ENCODE measurements at places on chromosomes 7 and 10.

DNA sequence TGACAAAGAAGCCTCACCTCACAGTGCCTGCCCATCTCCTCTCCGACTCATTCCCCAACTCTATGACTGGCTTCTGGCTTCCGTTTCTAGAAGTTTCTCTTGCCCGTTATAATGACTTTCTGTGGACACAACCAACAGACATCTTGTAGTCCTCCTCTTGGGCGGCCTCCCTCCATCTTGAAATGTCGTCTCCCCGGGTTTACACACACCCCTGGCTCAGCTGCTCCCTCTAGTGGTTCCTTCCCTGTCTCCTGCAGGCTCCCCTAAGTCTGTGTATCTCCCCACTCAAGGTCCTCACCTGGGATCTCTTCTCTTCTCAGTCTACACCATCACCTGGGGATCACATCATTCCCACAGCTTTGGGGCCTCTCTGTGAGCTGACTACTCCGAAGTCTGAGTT, 123.4 kb upstream of the NEBL start:
- no peak for DNase-seq

GRCh38 chr7:90210981-90211380, 559 bp upstream of the STEAP2 start:
- DNase-seq: no peak

DNA sequence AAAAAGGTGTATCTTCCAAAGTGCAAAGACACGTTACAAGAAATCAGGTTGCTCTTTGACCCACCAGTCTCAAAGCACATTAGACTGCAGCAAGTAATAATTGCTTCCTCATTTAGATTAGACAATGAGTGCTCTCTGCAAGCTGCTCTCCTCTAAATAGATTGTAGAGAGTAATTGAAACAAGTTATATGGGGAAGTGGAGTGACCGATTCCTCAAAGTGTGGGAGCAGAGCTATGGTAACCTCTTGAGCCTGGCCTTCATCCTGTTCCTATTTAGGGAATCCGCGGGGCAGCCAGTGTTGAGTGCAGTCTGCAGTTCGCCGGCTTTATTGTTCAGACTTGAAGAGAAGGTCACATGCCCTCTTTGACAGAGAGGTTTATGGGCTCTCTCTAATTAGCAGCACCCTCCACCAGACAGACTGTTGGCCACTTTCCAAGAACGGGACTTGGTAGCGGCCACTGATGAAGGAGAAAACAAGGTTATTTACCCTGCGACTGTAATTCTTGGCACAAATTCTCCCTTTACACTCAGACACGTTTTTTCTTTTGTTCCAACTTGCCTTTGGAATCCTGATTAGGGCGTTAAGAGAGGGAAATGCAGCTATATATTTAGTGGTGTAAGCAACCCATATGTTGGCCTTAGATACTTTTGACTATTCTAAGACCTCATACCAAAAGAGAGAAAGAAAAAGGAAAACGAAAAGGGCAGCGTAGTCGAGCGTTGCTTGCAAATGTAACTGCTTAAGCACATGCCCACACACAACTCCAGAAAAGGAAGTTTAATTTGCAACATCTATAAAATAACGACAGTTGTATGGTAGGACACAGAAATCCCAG, 107.5 kb downstream of the REEP3 start:
- peak; percentile 74 for DNase-seq

DNA sequence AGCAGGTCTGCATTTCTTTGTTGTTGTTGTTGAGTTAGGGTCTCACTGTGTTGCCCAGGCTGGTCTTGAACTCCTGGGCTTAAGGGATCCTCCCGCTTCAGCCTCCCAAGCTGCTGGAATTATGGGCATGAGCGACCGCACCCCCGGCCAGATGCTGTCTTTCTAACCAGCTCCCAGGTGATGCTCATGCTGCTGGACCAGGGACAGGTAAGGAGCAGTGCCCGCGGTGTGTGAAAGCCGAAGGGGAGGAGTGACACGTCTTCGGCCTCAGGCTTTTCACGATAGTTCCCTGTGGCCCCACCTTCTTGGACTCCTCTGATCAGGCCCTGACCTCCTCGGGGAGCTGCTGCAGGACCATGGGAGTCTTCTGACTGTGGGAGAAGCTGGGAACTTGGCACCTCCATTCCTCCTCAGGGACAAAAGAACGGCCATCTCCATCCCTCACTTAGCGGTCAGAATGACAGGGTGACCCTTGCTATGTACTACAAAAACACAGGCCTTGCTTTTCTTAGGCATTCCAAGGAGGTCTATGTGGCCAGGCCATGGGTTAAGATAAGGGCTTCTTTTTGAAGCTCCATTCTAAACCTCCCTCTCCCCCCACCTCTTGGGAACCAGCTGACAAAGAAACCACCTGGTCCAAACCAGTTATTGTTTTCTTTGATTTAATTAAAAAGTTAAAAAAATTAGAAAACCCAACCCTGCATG, 5.5 kb downstream of the SFRP5 start:
- DNase-seq: no peak

DNA sequence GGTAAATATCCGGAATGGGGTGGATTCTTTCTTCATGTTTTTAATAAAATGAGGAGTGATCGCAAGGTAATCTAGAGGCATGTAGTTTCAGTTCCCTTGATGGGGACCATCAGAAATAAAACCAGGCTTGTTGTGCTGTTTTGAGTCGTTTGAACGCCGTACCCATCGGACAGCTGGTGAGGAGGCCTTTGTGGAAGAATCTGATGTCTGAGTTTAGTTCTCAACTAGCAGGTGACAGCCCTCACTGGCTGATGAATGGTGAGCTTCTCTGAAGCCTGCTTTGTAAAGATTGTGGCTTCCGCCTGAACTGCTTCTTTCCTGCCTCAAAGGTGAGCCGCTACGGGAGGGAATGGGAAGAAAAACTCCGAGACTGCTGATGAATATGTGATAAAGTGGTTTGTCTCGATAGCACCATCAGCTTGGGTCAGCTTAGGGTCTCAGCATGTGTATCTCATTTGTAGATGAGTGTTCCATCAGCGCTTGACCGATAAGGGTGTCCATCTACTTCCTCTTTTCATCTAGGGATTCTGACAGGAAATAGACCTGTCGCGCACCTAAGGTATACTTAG, 977 bp downstream of the TMEM248 start:
- DNase-seq: no peak

DNA sequence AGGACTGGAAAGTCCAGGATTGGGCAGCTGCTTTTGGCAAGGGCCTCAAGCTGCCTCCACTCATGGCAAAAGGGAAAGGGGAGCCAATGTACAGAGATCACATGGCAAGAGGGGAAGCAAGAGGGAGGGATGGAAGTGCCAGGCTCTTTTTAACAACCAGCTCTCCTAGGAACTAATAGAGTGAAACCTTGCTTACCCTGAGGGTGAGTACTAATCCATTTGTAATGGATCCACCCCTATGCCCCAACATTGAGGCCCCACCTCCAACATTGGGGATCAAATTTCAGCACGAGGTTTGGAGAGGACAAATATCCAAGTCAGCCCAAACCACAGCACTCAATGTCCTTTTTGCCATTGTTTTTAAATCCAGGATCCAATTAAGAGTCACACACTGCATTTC, 12.5 kb downstream of the HABP2 start:
- no peak for DNase-seq

DNA sequence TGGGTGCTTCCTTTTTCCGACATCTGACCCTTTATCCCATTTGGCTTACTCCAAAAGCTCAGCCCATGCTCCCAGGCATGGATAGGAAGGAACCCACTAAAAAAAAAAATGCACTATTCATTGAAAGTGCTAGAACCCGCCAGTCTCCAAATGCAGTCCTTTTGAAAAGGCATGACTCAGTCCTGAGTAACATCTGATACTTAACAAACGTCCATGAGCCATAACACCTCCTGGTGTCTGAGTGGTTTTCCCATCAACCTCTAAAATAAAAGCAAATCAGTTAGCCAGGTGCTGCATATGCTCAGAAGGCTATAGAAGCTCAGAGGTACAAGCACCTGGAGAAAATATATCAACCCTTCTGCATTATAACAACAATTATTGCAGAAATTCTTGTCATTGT, 45.0 kb upstream of the CACUL1 start:
- no peak for DNase-seq

DNA sequence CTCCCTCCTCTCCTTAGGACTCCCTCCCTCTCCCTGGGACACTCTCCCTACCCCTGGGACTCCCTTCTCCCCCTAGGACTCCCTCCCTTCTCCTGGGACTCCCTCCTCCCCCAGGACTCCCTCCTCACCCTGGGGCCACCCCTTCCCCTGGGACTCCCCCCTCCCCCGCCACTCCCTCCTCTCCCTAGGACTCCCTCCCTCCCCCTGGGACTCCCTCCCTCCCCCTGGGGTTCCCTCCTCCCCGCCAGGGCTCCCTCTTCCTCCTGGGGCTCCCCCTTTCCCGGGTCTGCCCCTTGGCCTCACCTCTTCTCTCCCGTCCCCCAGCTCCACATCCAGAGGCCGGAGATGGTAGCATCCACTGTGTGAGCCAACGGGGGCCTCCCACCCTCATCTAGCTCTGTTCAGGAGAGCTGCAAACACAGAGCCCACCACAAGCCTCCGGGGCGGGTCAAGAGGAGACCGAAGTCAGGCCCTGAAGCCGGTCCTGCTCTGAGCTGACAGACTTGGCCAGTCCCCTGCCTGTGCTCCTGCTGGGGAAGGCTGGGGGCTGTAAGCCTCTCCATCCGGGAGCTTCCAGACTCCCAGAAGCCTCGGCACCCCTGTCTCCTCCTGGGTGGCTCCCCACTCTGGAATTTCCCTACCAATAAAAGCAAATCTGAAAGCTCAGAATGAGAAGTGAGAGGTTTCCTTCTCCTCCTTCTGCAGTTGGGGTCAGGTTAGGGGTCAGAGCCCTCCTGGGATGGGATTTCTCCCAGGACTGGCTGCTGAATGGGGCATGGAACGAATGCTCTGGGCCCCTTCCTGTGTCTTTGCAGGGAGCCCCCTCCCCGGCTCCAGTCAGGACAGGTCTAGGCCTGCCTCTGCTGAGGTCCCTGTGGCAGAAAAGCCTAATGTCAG, 1.4 kb upstream of the MUC17 start:
- DNase-seq: no peak

- no peak for DNase-seq
Observed at GRCh38 chr10:126470991-126471390, 82.7 kb upstream of the ADAM12 start.

DNA sequence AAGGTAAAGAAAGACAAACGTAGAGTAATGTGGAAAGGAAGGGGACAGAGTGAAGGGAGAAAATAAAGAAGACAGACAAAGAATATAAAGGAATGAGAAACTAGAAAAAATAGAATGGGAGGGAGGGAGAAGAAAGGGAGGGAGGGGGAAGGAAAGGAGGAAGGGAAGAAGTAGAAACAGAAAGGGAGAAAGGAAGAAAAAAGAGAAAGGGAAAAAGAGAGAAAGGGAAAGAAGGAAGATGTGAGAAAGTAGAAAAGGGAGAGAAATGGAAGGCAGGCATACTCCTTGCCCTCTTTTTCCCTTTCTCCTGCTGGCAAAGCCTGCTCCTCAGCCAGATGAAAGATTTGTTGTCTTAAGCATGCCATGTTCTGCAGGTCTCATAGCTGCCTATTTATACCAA, 1137.8 kb upstream of the C7orf33 start:
- no peak for DNase-seq

DNA sequence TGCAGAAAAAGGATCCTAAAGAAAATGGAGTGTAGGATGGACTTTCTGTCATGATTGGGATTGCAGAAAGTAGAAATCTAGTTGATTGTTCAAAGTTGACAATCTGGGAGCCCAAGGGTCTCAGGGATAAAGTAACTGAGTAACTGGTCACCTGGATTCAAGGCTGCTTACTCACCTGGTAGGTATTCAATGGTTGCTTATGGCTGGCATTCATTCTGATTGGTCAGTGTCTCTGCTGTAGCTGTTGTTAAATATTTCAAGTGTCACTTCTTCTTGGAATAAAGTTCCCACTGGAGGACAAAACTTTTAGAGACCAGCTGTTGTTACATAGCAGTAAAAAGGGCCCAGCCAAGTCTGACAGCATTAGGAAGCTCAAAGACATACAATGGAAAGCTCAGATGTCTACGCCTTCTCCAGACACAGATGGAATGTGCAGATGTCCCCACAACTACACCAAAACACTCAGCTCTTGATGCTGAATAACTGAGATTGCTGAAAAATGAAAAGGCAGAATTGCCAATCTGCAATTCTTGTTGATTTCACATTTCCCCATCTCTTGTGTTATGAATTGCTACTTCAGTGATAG, 106.9 kb downstream of the ZNF467 start:
- no peak for DNase-seq

DNA sequence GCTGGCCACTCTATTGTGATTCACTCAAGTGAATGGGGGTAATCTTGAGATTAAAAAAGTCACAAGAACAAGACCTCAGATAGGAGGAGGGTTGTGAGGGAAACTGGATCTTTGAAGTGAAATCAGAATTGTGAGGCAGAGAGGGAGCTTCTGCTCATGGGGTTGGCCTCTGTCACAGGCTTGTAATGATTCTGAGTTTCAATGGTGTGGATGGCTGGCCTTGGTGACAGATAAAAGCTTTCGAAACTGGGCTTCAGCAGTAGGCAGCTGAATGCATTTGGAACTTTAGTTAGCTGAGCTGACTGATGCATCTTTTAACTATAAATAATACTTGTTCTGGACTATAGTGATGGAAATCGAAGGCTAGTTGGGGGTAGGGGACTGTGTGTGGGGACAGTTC, 12.2 kb downstream of the TAS2R60 start:
- no peak for DNase-seq

GRCh38 chr7:5690931-5691473, 90.5 kb downstream of the RNF216 start:
- DNase-seq: no peak

DNA sequence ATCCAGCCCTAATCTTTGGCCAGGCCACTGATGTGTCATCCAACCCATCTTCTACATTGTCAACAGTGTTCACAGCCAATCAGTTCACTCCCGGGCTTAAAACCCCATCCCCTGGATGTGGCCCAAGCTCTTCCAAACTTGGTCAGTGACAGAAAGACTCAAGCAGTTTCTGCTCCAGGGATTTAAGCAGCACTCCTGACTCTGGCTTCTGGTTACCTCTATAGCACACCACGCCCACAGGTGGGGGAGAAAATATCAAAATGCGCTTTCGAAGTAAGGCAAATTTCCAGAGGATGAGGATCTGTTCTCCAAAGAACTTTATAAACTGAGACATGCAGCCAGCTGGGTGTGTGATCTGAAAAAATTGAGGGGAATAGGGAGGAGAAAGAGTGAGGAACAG, 35.9 kb downstream of the DENND11 start:
- DNase-seq: no peak

GRCh38 chr7:94338921-94339371, 55.7 kb upstream of the COL1A2 start:
- DNase-seq: no peak

DNA sequence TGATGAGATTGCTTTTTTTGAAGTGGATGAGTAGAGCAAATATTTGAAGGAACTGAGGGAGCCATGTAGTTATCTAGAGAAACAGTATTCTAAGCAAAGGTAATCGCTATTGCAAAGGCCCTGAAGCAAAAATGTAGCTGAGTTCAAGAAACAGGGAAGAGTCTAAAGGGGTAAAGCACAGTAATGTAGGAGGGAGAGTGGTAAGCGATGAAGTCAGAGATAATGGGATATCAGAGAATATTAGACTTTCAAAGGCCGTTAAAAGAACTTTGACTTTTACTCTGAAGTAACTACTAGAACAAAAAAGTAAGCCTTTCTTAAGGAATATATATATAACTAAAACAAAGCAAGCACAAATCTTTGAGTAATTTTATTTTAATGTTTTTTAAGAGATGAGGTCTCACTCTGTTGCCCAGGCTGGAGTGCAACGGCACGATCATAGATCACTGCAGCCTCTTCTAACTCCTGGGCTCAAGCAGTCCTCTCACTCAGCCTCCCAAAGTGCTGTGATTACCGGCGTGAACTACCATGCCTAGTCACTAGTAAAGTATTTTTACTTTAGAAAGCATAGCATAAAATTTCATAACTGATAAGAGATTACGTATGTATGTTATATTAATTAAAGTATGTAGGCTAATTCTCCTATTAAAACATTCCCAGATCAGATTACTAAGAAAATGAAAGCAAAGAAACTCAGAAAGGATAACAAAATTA, 61.7 kb upstream of the OIT3 start:
- no peak for DNase-seq
